M059J (cell line): ENCODE measurements at places on chromosomes 2 and 18.

GRCh38 chr2:112621790-112622527, 23.8 kb upstream of the SLC20A1 start:
- peak; percentile 85 for DNase-seq

DNA sequence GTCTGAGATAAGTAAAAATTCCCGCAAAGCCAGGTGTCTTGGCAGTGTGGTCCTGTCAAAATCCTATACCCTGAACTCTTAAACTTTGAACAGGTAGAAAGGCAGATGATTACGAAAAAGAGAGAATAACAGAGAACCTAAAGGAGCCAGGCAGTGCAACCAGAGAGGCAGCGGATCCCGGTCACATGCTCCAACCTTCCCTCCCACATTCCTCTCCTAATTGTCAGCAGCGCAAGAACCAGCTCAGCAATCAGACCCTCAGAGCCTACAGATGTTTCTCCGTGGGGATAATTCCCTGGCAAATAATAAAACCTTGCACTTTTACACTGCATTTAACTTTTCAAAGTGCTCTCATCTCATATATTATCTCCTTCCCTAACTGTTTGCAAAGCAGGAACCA, 124.8 kb downstream of the EPHA4 start:
- DNase-seq, result no peak

DNA sequence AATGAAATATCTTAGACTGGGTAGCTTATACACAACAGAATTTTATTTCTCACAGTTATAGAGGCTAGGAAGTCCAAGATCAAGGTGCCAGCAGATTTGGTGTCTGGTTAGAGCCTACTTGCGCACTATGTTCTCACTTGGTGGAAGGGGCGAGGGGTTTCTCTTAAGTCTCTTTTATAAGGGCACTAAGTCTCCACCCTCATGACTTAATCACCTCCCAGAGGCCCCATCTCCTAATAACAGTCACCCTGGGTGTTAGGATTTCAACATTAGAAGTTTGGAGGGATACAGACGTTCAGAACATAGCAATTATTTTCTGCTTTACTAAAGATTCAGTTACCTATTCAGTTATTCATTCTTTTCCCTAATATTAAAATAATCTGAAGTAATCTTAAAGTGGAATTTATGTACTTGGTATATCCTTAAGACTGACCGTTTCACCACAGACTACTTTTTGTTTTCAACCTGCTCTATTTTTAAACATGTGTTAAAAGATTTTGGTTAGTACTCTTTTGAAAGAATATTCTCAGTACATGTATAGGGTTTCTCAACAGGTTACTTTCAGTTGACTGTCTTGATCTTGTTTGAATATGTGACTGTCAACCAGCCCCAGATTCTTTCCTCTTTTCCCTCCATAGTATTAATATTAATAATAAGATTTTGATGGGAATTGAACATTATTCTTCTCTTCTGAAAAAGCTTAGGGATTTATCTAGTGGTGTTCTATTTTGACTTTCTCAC, 130.0 kb downstream of the TAF4B start:
- no peak for DNase-seq

- DNase-seq, result no peak
These were observed 62.4 kb downstream of the CAPN13 start for GRCh38 chr2:30744823-30745222.

DNA sequence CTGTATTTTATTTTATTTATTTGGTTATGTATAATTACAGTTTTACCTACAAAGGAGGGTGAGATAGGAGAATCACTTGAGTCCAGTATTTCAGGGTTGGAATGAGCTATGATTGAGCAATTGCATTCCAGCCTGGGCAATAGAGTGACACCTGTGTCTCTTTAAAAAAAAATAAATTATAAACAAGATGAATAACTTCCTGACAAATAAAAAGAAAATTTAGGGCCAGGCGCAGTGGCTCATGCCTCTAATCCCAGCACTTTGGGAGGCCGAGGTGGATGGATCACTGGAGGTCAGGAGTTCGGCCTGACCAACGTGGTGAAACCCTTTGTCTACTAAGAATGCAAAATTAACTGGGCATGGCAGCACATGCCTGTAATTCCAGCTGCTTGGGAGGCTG, 17.3 kb downstream of the MTA3 start:
- DNase-seq, result peak; percentile 37

DNA sequence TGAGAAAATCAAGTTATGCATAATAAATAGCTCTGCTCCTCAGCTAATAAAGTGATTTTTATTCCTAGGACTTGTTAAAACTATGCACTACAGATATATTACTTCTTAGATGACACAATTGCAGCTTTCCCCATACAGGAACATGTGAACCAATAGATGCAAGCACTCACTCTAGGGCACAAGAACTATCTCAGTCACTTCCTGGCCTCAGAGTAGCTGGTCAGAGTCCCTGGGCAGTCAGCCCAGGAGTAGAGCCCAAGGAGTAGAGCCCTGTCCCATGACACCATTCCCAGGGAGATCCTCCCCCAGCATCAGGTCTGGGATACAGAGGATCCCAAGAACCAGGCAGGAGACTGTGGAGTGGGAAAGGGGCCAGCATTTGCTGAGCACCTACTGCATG, 2.7 kb downstream of the TNS1 start:
- DNase-seq, result peak; percentile 46

DNA sequence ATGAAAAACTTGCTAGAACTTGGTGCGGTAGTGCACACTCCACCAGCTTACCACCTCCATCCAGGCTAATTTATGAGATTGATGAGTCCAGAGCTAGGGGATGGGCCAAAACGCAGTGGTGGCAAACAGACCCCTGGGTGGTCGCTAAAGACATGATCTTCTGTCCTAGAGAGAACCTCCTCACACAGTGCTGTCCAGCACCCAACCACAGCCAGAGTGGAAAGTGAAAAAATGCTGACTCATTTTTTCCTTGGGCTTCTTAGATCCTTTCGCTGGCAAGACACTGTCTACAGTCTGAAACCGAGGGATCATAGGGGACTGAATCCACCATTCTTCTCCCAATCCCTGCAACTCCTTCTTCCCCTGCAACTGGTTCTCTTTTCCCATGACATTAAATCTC, 4.1 kb downstream of the ANTXR1 start:
- peak; percentile 58 for DNase-seq

DNA sequence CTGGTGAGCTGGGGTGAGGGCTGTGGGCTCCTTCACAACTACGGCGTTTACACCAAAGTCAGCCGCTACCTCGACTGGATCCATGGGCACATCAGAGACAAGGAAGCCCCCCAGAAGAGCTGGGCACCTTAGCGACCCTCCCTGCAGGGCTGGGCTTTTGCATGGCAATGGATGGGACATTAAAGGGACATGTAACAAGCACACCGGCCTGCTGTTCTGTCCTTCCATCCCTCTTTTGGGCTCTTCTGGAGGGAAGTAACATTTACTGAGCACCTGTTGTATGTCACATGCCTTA, 10.5 kb downstream of the PROC start:
- no peak for DNase-seq

DNA sequence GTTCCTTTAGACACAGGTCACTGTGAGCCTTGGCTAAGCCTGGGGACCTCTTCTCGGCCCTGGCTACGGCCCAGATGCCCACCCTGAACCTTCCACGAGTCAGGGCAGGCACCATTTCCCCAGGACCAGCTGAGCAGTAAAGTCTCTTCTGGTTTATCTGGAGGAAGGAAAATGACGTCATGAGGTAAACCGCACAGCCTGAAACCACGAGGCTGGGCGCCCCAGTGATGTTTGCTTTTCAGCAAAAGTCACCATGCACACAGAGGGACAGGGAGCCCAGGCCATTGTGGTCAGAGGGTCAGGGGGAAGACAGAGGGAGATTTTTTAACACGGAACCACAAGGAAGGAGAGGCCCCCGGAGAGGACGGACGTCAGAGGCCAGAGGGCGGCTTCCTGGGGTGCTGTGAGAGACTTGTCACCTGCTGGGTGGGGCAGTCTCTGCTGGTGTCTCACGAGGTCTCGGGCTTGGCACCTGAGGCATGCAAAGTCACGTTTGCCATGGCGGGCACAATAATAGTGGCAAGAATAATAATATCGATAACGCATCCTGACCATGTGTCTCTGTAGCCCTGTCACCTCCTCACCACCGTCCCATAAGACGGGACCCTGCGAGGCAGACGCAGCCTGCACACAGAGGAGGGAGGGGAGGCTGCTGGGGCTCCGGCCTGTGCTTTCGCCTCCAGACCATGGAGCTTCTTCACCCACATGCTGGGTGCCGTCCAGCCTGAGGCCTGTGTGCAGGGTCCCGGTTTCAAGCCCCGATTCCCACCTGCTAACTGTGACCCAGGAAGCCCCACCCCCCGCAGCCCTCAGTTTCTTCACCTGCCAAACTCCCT, 33.2 kb upstream of the FOSL2 start:
- DNase-seq, result peak; percentile 91

GRCh38 chr2:203062126-203062525, 47.5 kb downstream of the NBEAL1 start:
- no peak for DNase-seq

DNA sequence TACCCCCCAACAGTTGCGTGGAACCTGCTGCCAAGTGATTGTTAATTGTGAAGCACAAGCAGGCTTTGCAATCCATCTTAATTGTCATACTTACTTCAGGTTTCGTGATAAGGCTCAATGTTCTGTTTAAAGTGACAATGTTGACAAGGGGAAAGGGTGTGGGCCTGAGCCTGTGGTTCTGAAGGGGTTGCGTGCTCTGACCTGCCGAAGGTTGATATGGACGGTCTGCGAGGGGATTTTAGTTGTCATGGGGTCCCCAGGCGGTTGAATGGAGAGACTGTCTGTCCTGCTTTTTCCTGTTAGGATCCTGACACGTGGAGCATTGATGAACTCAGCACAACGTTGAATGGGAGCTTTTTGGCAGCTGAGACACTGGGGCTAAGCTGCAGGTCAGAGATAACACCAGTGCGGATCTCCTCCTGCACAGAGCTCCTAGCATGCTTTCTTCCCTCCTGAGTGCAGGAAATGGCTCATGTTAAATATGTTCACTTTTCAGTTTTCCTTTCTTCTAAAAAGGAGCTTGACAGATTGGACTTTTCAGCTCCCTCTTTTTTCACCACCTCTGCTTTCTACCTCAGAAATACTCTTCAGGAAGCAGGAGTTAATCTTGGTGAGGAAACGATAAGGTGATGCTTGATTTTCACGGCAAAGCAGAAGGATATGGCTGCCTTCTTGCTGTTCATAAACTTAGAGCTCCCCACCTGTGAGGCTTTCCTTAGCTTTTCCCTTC, 62.9 kb upstream of the ZEB2 start:
- DNase-seq, result no peak

GRCh38 chr2:174704061-174704460, 60.2 kb downstream of the CHRNA1 start:
- DNase-seq, result no peak

GRCh38 chr2:85415980-85416650, 2.4 kb upstream of the SH2D6 start:
- DNase-seq, result no peak

GRCh38 chr18:39776766-39777165, 2178.3 kb upstream of the PIK3C3 start:
- peak; percentile 33 for DNase-seq

DNA sequence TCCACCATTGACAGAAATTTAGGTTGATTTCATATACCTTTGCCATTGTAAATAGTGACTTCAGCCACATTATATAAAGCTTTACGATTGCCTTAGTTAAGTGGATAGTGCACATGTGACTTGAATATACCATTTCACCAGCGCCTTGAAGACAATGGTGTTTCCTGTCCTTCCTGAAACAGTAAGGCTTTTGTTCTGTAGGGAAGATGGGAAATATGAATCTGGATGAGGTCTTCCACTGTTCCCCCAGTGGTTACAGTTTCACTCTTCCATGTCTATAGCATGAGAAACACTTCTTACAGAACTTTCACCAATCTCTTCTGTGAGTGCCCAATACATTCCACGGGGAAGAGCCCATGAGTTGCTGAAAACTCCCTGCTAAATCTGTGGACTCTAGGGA, 240.5 kb downstream of the TRIB2 start:
- DNase-seq, result no peak

- no peak for DNase-seq
These were observed 22.2 kb upstream of the POMC start for GRCh38 chr2:25190536-25190935.

DNA sequence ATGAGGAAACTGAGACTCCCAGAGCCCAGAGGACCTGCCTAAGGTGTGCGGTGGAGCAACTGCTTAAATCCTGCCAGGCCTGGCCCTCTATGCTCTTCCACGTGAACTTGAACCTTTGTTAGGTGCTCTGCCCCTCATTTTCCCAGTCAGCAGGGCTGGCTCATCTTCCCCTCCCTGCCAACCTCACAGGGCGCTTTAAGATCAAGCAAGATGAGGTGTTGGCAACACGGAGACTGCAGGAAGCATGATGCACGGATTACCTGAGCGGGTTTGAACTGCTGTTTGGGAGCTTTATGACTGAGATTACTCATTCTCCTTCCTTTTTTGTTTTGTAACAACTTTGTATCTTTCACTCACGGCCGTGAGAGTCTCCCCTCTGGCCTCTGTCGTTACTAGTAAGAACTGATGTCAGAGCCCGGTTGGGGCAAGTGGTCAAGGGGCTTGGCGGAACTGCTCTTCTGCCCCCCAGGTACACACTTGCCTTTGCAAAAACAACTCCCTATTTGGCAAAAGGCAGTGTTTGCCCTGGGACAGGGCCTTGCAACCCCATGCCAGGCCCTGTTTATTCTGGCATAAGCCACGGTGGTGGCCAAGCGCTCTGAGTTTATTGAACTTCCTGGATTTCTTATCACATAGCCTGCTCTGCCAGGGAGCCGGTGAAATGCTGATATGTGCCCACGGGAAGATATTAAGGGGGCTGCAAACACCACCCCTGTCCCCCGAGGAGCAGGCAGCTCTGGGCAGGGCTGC, 127.8 kb downstream of the INHBB start:
- DNase-seq, result peak; percentile 41

- DNase-seq, result peak; percentile 80
These were observed 29.0 kb upstream of the SLC35F6 start for GRCh38 chr2:26735097-26735496.

DNA sequence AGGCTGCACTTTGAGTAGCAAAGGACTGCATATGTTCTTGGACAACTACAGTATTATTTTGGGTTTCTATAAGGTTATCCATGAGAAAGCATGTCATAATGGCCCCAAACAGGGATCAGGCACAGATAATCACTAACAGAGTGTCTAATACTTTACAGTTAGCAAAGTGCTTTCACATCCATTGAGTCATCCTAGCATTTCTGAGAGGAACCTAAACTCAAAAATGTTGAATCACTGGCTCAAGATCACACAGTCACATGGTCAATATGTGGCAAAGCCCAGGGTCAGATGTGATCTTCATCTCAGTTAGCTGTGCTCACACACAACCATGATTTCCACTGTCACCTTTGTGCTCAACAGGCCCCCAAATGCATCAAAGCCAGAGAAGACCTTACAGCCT, 156.1 kb upstream of the VRK2 start:
- DNase-seq, result peak; percentile 57

DNA sequence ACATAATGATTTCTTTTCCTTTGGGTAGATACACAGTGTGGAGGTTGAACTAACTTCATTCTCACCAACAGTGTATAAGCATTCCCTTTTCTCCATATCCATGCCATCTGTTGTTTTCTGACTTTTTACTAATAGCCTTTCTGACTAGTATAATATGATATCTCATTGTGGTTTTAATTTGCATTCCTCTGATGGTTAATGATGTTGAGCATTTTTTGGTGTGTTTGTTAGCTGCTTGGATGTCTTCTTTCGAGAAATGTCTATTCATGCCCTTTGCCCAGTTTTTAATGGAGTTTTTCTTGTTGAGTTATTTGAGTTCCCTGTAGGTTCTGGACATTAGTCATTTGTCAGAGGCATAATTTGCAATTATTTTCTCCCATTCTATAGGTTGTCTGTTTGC, 59.8 kb downstream of the MARCHF4 start:
- peak; percentile 40 for DNase-seq
